GM06990 (cell line): ENCODE measurements at places on chromosomes 16 and 17.

DNA sequence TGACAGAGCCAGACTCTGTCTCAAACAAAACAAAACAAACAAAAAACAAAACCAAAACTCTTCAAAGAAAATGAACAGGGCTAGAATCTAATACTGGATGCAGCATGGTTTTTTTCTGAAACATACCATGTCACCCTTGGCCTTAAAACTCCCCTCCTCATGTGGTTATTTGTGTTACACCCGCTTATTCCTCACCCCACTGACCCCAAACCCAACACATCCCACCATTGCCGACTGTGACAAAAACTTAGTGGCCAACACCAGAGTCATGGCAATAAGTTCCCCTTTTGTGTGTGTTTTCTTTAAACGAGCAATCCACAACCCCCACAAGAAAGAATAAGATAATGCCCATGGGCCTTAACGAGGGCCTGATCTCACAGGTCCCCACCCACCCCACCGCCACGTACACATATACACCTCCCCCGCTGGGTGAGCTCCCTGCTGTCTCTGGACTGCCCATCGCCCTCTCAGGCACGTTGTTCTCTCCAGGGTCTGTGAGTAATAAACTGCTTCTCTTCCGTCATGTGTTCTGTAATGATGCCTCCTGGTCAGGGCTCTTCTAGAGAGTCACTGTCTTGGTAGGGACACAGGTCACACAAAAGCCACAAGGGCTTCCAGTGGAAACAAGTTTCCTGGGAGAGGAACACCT lies 16.8 kb upstream of the ENGASE start:
- no peak for DNase-seq

- peak; percentile 86 for DNase-seq
These were observed 3.4 kb downstream of the MAP2K3 start for GRCh38 chr17:21287703-21288449.

DNA sequence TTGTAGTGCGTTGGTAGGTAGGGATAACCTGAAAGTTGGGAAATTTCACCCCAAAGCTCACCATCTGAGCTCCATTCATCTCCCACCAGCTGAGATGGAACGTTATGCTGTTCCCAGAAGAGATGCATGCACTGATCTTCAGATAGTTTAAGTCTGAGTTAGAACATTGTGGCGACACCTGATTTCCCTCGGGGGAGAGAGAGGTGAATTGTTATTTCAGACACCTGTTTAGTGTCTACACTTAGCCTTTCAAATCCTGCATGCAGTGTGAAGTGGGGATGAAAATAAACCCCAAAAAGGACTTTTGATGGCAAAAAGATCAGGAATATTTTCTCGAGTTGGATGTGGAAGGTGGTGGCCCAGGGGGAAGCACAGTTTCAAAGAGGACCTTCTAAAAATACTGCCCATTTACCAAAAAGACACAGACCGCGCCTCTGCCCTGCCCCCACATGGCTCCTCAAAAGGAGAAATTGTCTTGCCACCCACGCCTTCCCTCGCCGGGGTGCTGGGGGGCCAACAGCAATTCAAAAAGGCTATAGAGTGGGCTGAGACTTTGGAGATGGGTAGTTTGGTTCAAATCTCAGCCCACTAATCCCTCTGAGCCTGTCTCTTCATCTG lies 11.4 kb downstream of the CIITA start:
- DNase-seq: no peak

GRCh38 chr17:78618264-78619066 lies 41.3 kb upstream of the DNAH17 start:
- DNase-seq: no peak

GRCh38 chr16:74281300-74281699 lies 15.3 kb upstream of the PSMD7 start:
- DNase-seq: no peak

GRCh38 chr17:66762276-66762675 lies 72.6 kb upstream of the CACNG5 start:
- no peak for DNase-seq

GRCh38 chr17:15663176-15663575 lies 20.9 kb downstream of the TRIM16 start:
- DNase-seq: no peak

- DNase-seq: no peak
These were observed 1.8 kb downstream of the TNS4 start for GRCh38 chr17:40499551-40500189.

DNA sequence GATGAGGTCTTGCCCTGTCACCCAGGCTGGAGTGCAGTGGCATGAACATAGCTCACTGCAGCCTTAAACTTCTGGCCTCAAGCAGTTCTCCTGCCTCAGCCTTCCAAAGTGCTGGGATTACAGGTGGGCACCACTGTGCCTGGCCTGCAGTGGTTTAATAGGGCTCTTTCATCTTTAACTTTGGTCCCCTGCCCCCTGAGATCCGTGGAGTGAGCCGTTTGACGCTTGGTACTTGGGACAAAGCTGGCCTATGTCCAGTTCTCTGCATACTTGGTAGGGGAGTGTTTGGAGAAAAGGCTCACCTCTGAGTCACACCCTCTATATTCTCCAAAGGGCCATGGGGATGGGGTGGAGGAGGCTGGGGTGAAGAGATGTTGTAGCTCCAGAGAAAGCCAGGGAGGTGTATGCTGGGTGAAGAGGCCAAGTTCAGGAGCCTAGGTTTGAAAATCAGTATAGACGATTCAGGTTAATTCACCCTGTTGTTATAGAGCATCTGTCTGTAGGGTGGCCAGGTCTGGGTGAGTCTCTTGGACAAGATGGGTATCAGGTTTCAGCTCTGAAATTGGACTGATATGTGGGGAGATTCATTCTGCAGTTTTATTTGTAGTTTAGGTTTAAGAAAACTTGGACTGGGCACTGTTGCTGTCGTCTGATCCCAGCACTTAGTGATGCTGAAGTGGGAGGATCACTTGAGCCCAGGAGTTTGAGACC lies 17.6 kb downstream of the ABCC1 start:
- DNase-seq: no peak

DNA sequence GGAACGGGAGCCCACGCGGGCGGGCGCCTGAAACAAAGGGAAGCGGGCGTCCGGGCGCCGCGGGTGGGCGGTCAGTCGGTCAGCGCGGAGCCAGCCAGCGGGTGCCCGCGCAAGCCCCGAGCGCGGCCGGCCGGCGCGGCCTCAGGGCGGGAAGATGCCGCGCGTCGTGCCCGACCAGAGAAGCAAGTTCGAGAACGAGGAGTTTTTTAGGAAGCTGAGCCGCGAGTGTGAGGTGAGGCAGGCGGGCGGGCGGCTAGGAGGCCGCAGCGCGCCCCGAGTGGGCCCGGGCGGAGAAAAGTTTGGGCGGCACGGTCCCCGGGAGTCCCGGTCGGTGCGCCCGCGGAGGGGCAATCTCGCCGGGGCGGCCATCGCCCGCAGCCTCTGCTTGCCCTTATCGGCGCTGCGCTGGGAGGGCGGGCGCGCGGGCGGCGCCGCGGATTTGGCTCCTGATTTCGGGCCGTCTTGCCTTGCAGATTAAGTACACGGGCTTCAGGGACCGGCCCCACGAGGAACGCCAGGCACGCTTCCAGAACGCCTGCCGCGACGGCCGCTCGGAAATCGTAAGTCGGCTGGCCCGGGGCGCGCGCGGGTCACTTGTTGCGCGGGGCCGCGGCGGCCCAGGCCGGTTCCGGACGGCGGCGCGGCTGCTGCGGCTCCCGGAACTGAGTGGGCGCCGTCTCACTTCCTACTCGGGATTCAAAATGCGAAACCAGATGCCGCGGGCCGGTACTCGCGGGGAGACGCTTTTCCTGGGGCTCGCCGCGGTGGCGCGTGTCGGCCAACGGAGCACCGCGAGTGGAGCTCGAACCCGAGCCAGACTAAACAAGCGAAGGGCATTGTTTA lies 526 bp downstream of the CBFB start:
- peak; percentile 83 for DNase-seq
